ENCODE measurements at places on chromosomes 7 and 10. TPM values are rescaled to one million over a fixed set of nuclear protein-coding genes. Genes with fewer than 3 reads are reported as not detected.

Gene SEMA3D
- 0.50 TPM for total RNA-seq

Gene PLA2G12B
- total RNA-seq = not detected

DNA sequence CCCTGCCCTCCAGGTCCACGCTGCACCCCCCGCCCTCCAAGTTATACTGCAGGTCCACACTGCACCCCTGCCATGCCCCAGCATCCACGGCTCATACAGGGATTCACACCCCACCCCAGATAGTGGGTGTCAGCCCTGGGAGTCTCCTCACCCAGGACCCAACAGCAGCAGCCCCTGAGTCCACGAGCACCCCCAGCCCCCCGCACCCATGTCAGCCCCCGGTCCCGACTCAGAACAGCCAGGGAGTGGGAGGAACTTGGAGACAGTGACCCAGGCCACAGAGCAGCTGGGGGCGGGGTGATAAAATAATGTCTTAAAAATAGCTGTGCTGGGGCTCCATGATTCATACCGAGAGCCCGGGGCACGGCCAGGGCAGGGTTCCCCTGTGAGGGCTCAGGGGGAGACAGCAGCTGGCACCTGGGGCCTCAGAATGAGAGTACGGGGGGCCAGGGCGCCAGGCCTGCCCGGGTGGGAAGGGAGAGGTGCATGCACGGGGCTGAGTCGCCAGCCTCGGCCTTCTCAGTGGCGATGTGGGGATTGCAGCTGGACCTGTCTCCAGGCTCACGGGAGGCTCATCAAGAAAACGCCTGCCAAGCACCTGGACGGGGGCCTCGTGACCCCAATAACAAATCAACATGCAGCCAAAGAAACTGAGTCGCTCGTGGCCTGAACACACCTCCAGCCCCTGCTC lies 29.8 kb downstream of the ADAP1 start:
- no peak for DNase-seq

DNA sequence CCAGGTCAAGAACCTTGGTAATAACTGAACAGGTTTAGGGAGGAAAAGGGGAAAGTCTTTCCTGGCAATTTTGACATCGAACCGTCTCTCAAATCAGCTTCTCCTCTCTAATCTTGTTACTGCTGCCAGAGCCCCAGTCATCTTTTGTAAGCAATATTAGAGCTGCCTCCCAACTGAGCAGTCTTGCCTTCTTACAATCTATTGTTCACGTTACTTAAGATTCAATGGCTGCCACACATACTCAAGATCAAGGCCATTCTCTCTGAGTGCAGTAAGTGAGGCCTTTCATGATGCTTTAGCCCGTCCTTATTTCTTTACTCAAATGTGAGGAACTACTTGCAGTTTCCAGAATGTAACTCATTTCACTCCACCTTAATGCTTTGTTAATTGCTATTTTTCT lies 12.4 kb downstream of the NET1 start:
- DNase-seq = no peak

GRCh38 chr10:61883371-61884025 lies 18.0 kb upstream of the ARID5B start:
- no peak for DNase-seq
